Myocyte (in vitro differentiated cells): ENCODE measurements at places on chromosomes 1 and 21. TPM values are rescaled to one million over a fixed set of nuclear protein-coding genes. Genes with fewer than 3 reads are reported as not detected.

KIRREL1 gene
- total RNA-seq, result 41.8 and 50.2 TPM in 2 replicates

OR6N1 gene
- total RNA-seq, result not detected in 2 replicates

DNA sequence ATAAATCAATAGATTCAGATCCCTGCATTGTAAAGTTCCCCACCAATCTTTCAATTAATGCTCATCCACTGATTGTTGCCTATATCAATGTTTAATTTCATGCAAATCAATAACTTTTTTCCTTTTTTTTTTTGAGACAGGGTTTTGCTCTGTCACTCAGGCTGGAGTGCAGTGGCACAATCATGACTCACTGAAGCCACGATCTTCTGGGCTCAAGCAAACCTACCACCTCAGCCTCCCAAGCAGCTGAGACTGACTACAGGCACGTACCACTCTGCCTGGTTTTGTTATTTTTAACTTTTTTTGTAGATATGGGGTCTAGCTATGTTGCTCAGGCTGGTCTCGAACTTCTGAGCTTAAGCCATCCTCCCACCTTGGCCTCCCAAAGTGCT, 25.7 kb downstream of the DIO1 start:
- DNase-seq, result peak; percentile 40

GLMP gene
- 32.8 and 41.1 TPM in 2 replicates for total RNA-seq

- no peak for DNase-seq
These were observed 68.0 kb upstream of the C1orf105 start for GRCh38 chr1:172352435-172352834.

GRCh38 chr21:28547766-28548165, 444.9 kb downstream of the LTN1 start:
- DNase-seq, result no peak

DNA sequence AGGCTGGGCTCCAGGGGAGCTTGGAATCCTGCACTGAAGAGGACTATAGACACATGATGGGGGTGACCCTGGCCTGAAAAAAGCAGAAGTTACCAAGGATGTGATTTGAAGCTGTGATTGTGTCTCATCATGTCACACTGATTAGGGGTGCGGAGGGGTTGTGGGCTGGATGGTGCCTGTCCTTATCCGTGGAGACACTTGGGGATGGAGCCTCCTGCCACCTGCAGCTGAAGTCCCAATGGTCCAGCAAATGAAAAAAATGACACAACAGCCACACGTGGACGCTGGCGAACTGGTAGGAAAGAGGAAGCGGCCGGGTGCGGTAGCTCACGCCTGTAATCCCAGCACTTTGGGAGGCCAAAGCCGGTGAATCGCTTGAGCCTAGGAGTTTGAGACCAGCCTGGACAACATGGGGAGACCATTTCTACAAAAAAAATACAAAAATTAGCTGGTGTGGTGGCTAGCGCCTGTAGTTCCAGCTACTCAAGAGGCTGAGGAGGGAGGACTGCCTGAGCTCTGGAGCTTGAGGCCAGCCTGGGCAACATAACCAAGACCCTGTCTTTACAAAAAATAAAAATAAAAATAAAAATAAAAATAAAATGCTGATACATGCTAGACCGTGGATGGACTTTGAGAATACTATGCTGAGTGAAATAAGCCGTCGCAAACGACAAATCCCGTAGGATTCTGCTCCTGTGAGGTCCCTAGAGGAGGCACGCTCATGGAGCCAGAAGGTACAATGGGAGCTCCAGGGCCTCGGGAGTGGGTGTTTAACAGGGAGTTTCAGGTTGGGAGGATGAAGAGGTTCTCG, 838 bp upstream of the IBA57 start:
- DNase-seq, result no peak

DNA sequence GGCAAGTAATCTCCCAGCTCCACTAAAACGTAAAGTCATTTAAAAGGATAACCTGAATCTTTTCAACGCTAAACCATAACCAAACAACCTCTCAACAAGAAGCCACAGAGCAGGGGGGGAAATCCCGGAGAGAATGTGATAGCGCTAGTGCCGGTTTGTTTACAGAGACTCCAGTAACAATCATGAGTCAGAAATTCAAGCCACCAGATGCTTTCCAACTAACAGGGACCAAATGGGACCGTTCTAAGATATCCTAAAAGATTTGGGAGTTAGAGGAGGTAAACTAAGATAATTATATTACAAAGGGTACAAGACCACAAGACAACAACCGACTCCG, 825 bp downstream of the DCAF8 start:
- peak; percentile 82 for DNase-seq

BTBD8 gene
- 3.9 and 6.0 TPM in 2 replicates for total RNA-seq

IVL gene
- total RNA-seq, result not detected in 2 replicates

GRCh38 chr1:26259578-26259977, 20.3 kb upstream of the SH3BGRL3 start:
- DNase-seq, result no peak

KCNE2 gene
- 0.47 TPM in 1 of 2 replicates, not detected in the other for total RNA-seq
